ENCODE measurements at places on chromosomes 12 and 14.

- no peak for DNase-seq
These were observed 287.5 kb downstream of the GALC start for GRCh38 chr14:87705439-87705896.

GRCh38 chr12:126551869-126552268 is 1486.6 kb downstream of the AACS start:
- no peak for DNase-seq

- no peak for DNase-seq
These were observed 9.2 kb downstream of the HAL start for GRCh38 chr12:95986635-95987570.

GRCh38 chr14:100652744-100653143 is 65.5 kb upstream of the BEGAIN start:
- no peak for DNase-seq

GRCh38 chr14:80356413-80356812 is 145.1 kb upstream of the DIO2 start:
- DNase-seq = no peak

DNA sequence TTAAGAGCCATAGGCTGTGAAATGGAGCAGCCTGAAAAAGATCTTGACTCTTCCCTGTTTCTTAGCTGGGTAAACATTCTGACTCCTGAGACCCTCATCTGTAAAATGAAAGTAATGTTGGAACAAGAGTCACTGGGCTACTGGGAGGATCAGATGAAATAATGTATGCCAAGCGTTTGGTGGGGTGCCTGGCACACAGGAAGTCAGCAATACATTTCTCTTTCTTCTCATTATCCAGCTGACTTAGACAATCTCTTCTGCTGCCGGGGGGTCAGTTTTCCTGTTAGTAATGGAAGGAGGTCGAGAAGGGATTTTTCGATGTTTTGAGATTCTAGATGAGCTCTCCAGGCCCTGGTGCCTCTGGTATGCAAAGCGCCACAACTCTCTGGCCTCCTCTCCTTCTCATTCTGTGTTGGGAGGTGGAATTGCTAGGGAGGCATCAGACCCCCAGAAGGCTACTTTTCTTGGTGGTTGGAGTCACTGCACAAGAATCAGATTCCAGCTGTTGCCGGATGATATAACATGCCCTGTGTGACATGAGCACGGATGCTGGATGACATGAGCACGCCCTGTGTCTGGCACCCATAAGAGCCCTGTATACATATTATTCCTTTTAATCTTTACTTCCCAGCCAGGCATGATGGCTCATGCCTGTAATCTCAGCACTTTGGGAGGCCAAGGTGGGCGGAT is 4.3 kb downstream of the OASL start:
- DNase-seq = peak; percentile 13

DNA sequence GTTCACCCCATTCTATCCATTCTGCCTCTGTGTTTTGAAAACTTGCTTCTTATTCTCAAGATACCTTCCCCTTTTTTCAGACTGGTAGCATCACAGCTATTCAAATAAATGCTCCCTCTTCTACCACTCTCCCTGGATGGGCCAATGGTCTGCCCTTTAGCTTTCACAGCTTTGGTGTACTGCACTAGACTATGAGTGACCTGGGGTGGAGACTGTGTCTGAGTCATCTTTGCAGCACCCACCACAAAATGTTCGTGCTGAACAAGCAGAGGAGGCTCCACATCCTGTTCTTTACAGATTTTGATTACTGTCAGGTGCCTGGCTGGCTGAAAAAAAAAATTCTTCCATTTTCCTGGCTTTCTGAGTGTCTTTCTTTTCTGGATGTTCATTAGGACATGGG is 1104.1 kb upstream of the TMEM132C start:
- DNase-seq = peak; percentile 33

- DNase-seq = no peak
These were observed 166.5 kb downstream of the MSRB3 start for GRCh38 chr12:65444996-65445395.

GRCh38 chr14:105528586-105529318 is 2.4 kb downstream of the TMEM121 start:
- DNase-seq = peak; percentile 75

DNA sequence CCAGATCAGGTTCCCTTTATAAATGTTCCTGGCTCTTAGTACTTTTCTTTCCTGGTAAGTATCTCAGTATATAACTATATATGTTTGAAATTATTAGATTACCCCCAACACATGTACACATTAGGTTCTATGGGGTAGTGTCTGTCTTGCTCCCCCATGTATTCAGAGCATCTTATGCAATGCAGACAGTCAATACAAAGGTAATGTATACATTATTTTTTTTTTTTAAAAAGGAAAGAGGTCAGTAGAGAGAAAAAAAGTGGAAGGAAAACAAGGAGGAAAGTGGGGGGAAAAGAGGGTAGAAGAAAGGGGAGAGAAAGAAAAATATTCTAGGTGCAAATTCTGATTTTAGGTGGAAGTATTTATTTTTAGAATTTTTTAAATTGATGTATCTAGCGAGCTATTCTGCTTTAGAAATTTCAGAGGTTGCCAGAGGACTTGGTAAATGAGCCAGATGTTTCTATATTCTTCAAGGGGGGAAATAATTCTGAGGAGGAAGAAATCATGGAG is 157.9 kb downstream of the STXBP6 start:
- no peak for DNase-seq

- DNase-seq = peak; percentile 39
These were observed at the start of gene AMDHD1 for GRCh38 chr12:95943330-95943842. Gene AMDHD1, plus strand, starts transcription at chr12:95943331. Its CDS starts 68 bp downstream, at chr12:95943399.

GRCh38 chr14:22427771-22428231 is 161.2 kb downstream of the DAD1 start:
- no peak for DNase-seq

DNA sequence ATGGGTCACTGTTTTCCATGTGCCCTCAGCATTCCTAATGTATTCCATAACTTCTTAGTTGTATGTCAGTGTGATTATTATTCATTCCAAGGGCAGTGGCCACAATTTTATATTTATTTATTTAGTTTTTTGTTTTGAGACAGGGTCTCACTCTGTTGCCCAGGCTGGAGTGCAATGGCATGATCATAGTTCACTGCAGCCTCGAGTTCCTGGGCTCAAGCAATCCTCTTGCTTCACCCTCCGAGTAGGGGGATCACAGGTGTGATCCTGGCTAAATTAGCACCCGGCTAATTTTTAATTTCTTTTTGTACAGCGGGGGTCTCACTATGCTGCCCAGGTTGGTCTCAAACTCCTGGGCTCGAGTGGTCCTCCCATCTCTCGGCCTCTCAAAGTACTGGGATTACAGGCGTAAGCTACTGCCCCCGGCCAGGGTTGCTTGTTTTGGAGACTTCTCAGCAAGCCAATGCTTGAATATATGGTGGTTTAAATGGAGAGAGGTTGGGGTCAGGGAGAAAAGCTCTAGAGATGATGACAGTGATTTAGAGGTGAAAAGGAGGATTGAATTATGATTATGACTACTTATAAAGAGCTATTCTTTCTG is 7.6 kb downstream of the GPRC5A start:
- DNase-seq = no peak

DNA sequence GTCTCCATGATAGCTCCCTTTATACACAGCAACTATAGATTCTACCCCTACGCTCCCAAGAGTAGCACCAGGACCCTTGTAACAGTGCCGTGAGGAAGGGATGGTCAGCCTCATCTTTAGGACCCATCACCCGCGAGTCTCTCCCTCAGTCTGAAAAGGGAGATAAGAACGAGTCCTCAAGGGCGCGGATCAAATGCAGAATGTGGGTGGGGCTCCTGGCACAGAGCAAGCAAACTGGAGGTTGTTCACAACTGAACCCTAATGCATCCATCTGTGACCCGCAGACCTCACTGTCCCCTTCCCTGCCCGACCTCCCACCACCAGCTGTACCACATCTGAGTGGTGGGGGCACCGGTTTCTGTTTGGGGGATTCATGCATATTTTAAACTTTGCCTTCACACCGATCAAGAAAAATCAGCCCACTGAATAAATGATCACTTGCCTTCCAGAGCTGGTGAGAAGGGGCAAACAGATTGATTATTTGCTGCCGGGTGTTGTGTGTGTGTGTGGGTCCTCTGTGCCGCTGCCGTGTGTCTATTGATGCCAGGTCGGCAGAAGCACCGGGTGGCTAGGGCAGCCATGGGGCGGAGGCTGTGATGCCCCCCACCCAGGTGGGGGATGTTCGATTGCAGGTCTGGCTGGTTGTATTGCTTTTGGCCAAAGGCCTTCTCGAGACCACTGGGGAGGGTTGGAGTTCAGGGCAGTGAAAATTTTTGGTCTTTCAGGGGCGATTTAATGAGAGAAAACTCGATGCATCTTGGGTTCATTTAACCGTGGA is 35.7 kb upstream of the BEGAIN start:
- no peak for DNase-seq

DNA sequence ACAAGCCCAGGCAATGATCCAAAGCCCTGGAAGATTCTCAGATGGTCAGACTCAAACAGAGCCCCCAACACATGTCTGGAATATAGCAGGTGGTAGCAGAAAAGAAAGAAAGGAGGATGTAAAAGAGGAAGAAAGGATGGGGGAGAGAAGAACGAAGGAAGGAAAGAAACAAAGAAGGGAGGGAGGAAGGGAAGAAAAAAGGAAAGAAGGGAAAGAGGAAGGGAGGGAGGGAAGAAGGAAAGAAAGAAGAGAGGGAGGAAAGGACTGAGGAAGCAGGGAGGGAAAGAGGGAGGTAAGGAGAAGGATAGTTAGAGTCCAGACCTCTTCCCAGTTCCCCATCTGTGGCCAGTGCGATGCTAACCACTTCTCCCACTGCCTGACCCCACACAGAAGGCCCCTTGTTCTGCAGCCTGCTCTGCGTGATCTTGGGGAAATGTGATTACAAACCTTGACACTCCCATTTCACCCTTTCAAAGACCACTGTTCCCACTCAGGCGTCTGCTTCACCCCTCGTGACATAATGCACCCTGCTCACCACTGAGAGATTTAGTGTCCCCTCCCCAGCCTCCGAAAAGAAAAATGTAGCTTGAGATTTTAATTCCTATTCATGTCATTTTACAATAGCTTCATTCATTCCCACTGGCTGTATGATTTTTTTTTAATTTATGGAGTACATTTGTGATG is 357.9 kb downstream of the BCL11B start:
- DNase-seq = no peak

GRCh38 chr14:82490397-82490796 is 956.7 kb upstream of the SEL1L start:
- DNase-seq = no peak

GRCh38 chr12:12725956-12726554 is 8.9 kb downstream of the CDKN1B start:
- DNase-seq = no peak

- DNase-seq = no peak
These were observed 21.2 kb downstream of the ZFP36L1 start for GRCh38 chr14:68771631-68772030.

DNA sequence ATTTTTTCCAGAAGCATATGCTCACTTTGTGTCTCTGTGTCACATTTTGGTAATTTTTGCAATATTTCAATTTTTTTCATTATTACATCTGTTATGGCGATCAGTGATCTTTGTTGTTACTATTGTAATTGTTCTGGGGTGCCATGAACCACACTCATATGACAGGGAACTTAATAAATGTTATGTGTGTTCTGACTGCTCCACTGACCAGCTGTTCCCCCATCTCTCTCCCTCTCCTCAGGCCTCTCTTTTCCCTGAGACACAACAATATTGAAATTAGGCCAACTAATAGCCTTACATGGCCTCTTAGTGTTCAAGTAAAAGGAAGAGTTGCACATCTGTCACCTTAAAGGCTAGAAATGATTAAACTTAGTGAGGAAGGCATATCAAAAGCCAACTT is 46.0 kb downstream of the SCN8A start:
- no peak for DNase-seq

GRCh38 chr14:91402771-91403600 is 14.6 kb downstream of the CCDC88C start:
- DNase-seq = no peak

- DNase-seq = no peak
These were observed 13.0 kb downstream of the TRMT61A start for GRCh38 chr14:103541709-103542604.

GRCh38 chr14:78725086-78725485 is 554.9 kb downstream of the NRXN3 start:
- no peak for DNase-seq

- no peak for DNase-seq
These were observed 208.1 kb downstream of the ZFP36L1 start for GRCh38 chr14:68584786-68585185.

All from activated CD4-positive, alpha-beta T cell treated with anti-CD3 and anti-CD28 coated beads for 4 hours (primary cell).